ENCODE measurements at places on chromosomes 4 and X.
A peak's percentile ranks its signal among the peaks of the same experiment; 100 is the strongest.

GRCh38 chr4:173288296-173288695 lies 45.9 kb downstream of the HMGB2 start:
- DNase-seq, result no peak

DNA sequence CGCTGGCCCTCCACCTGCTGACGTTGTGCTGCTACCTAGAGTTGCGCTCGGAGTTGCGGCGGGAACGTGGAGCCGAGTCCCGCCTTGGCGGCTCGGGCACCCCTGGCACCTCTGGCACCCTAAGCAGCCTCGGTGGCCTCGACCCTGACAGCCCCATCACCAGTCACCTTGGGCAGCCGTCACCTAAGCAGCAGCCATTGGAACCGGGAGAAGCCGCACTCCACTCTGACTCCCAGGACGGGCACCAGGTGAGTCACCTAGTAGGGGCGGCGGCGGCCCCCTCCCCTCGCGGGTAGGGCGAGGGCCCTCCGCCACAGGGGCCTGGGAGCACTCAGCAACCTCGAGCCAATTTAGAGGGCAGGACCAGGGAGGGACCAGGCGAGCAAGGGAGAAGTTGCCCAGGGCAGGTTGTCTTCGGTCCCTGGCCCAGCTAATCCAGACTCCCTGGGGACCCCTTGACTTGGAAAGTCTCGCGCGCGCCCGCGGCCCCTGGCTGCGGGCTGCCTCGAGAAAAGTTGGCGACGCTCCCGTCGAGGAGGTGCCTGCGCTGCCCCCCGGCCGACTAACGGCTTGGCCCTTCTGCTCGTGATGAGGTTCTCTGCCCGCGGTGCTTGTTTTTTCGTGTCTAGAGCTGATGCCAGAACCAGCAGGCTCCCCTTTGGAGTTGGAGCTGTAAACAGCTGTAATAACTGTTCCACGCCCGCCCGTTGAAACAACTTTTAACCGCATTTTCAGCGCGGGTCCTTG lies 717 bp downstream of the EDA start:
- DNase-seq, result no peak

DNA sequence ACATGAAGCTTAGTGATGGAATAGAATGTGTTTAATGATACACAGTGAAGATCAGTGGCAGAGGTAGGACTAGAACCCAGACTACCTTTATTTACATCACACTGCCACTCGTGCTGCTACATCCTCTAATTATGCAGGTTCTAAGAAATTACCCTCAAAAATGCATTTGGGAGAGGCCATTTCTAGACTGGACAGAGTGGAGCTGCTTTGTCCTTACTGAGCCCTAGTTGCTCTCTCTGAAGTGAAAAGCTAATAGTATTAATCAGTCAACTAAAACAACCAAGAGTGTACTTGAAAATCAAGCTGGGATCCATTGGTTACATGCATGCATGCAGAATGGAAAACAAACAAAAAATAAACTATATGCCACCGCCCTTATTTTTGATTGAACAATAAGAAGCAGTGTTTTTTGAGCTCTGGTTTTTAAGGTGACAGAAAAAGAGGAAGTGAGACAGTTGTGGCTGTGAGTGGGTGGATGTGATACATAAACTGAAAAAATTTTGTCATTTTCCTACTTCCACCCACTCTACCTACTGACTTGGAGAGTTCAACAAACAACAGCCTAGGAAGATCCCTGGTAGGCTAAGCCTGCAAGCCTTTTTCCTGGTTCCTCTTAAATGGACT lies 6.8 kb upstream of the VSIG4 start:
- DNase-seq, result no peak

GRCh38 chrX:40177117-40177430 lies 79.3 kb upstream of the BCOR start:
- no peak for DNase-seq

DNA sequence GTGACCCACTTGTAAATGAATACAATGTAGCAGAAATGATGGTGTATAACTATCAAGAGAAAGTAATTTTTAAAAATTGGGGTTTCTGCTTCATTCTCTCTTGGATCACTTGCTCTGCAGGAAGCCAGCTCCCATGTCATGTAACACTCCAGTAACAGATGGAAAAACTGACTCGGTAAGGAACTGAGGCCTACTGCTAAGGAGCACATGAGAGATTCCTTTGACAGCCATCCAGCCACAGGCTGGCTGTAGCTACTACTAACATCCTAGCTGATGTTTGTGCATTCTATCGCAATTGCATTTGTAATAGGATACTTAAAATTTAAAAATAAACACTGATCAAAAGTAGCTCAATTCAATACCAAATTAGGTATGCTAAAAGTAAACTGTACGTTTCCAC lies 102.3 kb upstream of the MAB21L2 start:
- no peak for DNase-seq

DNA sequence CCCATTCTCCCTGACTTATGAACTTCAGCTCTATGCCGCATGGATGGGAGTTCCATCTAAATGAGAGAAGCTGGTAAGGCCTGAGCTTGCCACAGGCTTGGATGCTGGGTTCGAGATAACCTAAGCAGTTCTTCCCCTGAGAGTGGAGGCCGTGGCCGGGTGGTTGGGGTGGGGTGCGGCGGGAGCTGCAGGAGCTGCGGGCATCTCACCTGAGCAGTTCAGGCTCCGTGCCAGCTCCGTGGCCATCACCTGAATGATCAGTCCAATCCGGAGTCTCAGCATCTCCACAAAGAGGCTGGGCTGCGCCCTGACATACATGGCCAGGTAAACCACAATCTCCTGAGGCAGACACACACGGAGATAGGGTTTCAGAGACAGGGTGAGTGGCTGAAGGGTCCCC lies 77.6 kb downstream of the PHKA2 start:
- DNase-seq, result no peak

- DNase-seq, result no peak
Observed at GRCh38 chr4:7827566-7827965, 112.1 kb downstream of the AFAP1 start.

GRCh38 chr4:1583859-1584258 lies 100.3 kb downstream of the FAM53A start:
- no peak for DNase-seq

- DNase-seq, result no peak
Observed at GRCh38 chrX:13599491-13599890, 30.1 kb downstream of the EGFL6 start.

DNA sequence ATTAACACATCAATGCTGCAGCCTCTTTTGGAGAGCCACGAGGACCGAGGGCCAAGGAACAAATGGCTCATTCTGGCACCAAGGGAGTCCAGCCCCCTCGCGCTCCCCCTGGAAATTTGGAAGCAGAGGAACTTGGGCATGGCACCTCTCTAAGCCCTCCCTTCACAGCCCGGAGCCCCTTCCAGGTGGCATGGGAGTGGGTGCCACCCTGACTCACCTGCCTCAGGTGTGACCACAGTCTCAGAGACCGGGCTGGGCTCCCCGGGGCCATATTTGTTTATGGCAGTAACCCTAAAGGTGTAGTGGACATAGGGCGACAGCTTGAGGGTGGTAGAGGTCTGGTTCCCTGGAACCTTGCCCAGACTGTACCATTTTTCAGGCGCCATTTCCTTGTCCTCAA lies 18.8 kb downstream of the L1CAM start:
- DNase-seq, result no peak

DNA sequence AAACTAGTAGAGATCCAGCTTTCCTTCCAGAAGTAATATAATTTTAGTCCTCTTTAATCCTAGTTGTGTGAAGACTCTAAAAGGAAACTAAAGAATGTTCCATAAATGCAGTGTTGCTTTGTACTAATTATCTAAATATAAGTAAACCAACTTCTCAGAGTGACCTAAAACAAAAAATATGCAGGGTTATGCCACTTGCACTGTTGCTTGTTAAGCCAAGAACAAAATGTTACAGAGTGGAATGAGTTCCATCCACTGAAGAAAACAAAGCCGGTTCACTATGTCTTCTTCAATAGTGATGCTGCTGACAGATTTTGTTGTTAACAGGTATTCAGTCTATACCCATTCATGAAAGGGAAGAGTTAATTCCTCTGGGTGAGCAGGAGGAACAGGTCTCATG lies 252.0 kb upstream of the DIAPH2 start:
- DNase-seq, result no peak

DNA sequence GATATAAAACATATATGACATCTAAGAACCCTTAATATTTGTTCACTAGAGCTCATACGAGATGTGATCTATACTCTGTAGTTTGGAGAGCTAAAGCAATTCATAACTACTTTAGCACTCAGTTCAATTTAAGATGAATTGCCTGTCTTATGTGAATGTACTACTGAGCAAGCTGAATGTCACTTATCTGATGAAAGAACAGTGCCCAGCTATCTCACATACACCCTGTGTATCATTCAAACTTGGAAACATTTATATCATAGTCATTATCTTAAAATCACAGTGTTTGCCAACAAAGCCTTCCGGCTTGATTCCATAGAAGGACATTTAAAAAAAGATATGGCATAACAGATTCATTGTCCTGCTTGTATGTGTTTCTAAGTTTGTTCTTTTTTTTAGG lies 639.6 kb downstream of the CCSER1 start:
- no peak for DNase-seq

DNA sequence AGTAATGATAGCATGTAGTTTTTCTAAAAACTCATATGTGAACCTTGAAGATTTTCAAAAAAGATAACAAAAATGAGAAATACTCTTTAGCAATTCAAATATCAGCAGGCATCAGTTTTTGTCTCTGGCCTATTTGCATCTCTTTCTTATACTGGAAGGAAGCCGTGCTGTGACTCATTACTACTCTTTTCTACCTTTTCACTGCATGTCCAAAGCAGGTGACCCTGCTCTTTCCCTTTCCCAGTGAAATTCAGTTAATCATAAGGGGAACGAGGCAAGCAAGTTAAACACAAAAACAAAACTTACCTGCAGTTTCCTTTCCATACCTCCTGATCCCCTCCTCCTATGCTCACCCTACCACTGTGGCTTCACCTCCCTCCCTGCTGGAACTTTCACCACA lies 9.3 kb downstream of the SPATA4 start:
- no peak for DNase-seq

- DNase-seq, result no peak
Observed at GRCh38 chr4:161850631-161851030, 313.2 kb downstream of the FSTL5 start.

DNA sequence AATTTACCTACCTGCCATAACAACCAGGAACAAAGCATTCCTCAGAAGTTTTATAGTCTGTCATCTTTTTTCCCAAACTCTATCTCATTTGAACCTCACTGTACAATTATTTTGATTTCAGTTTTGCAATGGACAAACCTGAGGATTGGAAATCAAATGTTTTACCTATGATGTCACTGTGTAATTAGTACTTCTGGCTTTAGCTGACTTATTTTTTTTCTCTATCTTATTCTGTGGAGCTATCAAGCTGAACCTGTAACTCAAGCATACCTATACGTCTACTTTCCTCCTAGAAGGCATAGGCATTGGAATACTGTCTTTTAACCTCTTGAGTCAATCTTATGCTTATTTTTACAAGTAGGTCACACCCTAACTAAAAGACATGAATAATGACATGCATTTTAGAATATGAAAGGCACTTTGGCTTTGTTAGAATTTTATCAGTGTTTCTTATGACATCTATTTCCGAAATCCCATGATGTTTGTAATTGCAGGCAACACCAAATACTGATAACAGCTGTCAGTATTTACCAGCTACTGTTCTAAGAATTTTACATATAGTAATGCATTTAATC lies 21.5 kb downstream of the CCSER1 start:
- DNase-seq, result no peak

DNA sequence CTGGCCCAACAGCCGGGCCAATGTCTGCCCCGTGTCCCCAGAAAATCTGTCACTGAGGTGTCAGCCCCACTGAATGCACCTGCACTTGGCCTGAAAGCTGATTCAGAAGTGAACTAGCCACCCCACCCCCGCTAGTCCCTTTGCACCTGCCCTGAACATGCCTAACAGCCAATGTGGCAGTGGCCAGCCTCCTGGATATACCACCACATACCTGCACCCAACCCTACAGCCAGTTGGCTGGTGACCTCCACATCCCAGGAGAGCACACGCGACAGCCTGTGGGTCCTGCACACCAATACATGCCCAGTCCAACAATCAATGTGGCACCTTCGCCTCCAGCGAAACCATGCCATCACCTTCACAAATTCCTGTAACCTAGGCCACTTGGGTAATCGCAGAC lies 116.7 kb downstream of the GALNTL6 start:
- no peak for DNase-seq

DNA sequence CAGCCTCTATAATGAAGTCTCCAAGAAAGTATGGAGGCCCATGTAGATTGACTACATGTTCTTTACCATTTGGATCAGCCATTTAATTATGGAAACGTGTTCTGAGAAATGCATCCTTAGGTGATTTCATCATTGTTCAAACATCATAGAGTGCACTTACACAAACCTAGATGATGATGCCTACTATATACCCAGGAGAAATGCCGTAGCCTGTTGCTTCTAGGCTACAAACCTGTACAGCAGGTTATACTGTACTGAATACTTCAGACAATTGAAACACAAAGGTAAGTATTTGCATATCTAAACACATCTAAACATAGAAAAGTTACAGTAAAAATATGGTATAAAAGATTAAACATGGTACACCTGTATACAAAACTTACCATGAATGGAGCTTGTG lies 186.5 kb upstream of the FSTL5 start:
- DNase-seq, result no peak

DNA sequence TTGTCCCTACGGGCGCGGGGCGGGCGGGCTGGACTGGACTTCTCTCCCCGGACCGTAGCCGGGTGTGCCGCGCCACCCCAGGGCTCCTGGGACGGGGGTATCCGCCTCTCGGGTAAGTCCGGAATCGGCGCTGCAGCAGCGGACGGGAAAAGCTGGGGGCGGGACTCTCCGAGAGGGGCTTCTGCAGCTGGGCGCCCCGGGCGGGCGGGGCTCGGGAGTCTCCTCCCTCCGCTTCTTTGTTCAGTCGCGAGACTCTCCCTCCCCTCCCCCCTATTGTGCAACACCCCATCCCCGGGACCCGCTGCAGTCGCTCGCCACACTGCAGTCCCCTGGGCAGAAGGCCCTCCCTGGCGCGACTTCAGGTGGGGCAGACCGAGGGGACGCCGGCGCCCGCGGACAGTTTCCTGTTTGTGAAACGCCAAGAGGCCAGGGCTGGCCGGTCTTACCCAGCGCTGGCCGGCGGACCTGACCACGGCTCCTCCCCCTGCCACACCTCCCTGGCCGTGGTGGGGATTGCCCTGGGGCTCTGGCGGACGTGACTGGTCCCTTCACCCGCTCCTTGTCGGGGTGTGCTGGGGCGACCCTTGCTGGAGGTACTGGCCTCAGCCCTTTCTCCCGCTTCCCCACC lies 966 bp downstream of the CCNG2 start:
- DNase-seq, result peak; percentile 93

- no peak for DNase-seq
Observed at GRCh38 chr4:99381588-99382175, 29.1 kb upstream of the ADH1C start.

GRCh38 chr4:15333692-15334633 lies 93.9 kb upstream of the C1QTNF7 start:
- no peak for DNase-seq

- no peak for DNase-seq
Observed at GRCh38 chr4:87209696-87210095, 10.7 kb downstream of the KLHL8 start.

- no peak for DNase-seq
Observed at GRCh38 chrX:40735325-40736169, at the start of gene MED14. TSS of gene MED14 (minus strand) at chrX:40735542. CDS start at chrX:40735412, 130 bp downstream.

DNA sequence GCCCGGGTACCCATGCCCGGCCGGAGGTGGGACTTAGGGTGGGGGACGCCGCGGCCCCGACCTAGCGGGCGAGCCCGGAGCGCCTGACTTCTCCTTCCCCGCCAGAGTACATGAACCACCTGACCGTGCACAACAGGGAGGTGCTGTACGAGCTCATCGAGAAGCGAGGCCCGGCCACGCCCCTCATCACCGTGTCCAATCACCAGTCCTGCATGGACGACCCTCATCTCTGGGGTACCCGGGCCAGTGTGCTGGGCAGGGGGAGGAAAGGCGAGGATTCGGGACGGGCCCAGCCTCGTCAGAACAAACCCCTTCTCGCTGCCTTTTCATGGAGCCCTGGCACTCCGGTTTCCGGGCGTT lies 622 bp downstream of the TAFAZZIN start:
- DNase-seq, result no peak

All from vagina (tissue), 2 donors.